ACHN (cell line): ENCODE measurements at places on chromosomes 7 and 10.

DNA sequence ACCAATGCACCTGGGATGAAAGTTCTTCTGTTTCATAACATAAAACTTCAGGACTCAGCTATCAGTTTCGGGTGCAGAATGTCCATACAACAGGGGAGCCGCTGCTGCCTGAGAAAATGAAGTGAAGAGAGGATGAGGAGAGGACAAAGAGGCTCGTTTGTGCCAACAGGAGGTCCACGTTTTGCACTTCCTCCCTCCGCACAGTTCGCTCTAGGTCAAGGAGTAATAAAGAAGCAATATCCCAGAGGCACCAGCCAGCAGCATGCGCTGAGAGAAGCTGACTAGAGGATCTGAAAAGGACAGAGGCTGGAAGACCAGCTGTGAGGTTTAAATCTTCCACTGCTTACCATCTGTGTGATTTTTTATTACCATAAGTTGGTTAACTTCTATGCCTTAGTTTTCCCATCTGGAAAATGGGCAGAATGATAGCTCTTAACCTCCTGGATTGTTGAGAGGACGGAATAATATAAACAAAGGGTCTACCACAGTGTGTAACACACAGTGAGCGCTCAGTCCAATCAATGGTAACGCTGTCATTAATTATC lies 709 bp downstream of the GPAM start:
- no peak for DNase-seq

DNA sequence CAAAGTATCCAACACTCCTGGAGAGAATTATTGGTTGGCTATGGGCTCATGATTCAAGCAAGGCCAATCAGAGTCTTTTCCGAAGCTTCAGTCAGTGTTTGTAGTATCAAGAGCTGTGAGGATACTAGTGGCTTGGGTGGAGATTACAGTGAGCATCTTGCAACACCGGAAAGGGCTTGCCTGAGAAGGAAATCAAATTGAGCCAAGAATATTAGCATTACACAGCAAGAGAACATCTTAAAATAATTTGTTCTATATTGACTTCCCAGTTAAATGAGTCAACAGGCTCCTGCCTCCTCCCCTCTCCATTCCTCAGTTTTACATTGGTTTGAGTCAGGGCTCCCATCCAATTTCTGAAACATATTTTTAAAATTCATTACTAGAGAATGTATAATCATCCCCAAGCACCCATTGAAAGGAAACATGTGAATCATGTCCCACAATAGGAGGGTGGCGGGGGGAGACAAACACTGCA lies 127.4 kb downstream of the ELAPOR2 start:
- no peak for DNase-seq

GRCh38 chr10:11317936-11318670 lies 293.3 kb downstream of the USP6NL start:
- no peak for DNase-seq

DNA sequence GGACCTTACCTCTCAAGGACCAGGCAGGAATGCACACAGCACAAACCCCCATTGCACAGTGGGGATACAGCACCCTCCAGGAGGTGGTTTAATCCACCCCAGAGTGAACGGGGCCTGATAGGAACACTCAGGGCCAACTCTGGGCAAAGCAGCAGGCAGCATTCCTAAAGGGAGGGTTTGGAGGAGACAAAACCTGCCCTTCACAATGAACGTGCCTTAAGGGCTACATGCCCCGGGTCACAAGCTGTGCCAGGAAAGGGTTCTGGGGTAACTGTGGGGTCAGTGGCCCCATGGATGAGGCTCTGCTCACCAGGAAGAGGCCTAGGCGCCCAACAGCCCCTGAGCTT lies 1.1 kb downstream of the GPRIN2 start:
- no peak for DNase-seq

DNA sequence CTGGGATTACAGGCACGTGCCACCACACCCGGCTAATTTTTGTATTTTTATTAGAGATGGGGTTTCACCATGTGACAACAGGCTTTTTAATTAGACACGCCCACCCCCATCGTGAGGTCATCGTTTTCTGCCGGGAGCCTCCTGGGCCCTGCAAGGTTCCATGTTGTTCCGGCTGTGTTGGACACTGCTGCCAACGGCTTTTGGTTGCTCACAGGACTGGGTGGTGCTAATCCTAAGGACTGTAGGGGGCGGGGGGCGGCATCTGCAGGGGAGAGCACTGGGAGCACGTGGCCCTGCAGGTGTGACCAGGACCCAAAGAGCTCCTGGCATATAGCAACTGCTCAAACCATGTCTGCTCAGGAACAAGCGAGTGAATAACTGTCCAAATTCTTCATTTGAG lies 29.5 kb upstream of the INSIG1 start:
- DNase-seq, result no peak

- no peak for DNase-seq
Measured at GRCh38 chr7:74584160-74584954, 73.2 kb upstream of the GTF2I start.

DNA sequence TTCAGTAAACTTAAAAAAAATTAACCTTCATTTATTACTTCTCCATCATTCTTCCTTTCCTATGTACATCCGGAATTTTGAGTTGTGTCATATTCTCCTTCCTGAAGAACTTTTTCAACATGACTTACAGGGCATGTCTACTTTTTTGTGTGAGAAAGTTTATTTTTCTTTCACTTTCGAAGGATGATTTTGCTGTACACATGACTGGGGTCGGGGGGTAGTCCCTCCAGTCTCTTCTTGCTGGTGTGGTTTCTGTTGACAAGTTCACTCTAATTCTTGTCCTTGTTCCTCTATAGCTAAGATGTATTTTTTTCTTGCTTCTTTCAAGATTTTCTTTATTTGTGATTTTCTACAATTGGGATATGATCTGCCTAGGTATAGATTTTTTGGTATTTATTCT lies 55.8 kb downstream of the INPP5A start:
- DNase-seq, result no peak

GRCh38 chr7:135801045-135801693 lies 52.6 kb upstream of the FAM180A start:
- peak; percentile 81 for DNase-seq

GRCh38 chr10:36771725-36772124 lies 353.7 kb upstream of the ANKRD30A start:
- DNase-seq, result no peak

GRCh38 chr7:1532456-1533254 lies 2.2 kb downstream of the MAFK start:
- DNase-seq, result peak; percentile 86

DNA sequence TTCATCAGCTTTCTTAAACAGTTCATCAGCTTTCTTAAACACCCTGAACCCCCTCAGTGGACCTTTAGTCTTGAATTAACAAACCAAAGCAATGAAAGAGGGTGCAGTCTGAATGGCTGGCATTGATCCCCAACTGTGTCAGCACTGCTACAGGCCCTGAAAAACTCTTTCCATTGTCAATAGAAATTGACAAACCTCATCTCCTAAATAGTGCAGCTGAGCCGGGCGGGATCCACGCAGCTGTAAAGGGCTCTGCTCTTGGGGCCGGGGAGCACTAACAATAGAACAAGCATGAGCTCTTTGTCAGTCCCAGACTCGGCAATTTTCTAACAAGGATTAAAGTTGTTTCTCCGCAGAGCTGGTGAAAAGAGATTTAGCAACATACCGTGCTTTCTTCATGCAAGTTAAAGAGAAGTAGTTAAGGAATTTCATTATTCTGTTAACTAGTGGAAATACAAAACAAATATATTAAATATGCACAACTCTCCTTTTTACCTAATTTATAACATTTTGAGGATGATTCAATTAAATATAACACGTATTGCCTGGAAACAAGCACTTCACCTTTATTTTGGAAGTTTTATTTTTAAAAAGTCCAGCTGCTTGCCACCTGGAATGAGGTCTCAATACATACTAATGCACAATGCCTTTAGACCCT lies 24.7 kb upstream of the FEZF1 start:
- no peak for DNase-seq

GRCh38 chr7:50531928-50532327 lies 33.3 kb downstream of the DDC start:
- DNase-seq, result no peak

DNA sequence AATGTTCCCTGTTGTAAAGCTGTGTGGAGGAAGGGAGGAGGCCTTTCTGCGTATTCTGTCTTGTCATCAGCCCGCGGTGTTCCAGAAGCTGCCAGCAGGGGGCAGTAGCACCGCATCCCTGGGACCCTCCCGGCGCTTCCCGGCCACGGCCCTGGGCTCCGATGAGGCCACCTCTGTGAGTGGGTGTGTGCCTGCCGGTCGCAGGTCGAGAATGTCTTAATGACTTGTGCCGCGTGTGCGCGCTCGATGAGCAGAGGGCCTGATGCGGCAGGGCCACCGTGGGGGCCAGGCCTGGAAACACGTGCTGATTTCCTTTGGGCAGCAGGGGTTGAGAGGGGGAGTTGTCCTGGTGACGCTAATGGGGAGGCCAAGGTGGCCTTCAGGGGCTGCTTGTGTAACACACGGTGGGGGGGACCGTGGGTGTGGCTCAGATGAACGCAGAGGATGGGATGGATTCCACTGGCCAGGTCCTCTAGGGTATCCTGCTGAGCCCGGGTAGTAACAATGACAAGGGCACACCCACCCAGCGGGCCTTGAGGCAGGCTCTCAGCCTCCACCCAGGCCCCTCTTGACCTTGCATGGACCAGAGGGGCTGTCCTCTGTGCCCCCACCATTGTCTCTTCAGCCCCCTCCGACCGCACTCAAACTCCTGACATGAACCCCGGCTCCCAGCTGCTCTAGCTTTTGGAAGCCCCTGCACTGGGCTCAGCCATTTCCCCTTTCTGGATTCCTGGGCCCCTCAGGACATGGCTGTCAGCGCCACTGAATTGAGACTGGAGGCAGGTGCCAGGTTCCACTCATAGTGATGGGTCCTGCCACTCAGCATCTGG lies 135.9 kb upstream of the PODXL start:
- DNase-seq, result peak; percentile 61

GRCh38 chr7:83426325-83426724 lies 222.6 kb downstream of the SEMA3E start:
- no peak for DNase-seq

GRCh38 chr7:156096771-156097538 lies 284.7 kb upstream of the SHH start:
- DNase-seq, result no peak

DNA sequence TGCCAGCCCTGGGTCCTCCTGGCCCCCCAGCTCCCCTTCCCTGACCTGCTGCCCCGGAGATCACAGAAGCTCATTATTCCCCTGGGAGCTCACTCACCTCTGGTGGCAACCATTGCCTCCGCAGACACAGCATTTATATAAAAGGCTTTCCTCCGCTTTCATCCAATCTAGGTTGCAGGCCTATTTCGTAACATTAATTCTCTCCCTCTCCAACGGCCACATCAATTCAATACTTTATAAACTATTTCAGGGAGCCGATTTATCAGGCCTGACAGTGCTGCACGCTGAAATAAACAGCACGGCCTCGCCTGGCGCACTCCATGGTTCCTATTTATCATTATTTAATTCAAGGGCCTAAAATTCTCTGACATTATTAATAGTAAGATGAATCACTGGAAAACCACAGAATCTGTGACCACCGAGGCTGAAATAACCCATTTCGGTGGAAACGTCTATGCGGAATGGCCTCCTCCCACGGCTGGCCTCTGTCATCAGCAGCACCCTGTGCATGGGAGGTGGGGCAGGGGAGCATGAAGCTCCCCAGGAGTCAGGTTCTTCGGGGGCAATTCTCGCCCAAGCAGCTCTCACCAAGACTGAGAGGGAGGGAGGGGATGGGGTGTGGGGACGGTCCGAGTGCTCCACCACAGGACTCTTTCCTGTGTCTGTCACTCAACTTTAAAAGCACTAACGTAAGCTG lies 249.3 kb upstream of the PFKP start:
- no peak for DNase-seq

GRCh38 chr7:1667566-1668395 lies 2.3 kb upstream of the ELFN1 start:
- no peak for DNase-seq

GRCh38 chr10:88159127-88159829 lies 295.9 kb downstream of the PTEN start:
- DNase-seq, result no peak

DNA sequence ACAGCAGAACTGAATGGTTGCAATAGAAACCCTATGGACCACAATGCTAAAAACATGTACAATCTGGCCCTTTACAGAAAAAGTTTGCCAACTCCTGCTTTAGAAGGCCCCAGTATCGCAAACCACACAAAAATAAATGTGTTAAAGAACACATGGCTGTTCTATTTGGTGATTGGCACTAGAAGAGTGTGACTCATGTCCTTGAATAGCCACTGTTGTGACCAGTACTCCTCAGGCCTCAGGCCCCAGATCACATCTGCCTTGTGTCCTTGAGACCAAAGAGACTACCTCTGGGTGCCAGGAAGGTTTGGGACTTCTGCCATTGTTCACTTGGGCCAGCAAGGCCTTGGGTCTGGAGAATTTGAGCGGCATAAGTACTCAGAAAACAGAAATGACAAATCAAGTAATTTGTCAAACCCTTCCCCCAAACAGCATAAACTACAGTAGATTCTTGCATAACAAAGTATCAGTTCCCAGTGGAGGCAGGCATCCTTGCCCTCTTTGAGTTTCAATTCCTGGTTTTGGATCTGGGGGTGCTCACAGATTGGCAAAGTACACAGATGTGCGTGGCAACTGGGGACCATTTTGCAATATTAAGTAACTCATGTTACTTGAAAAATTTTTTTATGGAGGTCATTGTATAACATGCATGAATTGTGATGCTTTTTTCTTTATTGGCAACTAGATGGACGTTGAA lies 50.2 kb downstream of the MTURN start:
- no peak for DNase-seq

GRCh38 chr10:21969326-21970287 lies 33.9 kb downstream of the DNAJC1 start:
- no peak for DNase-seq

DNA sequence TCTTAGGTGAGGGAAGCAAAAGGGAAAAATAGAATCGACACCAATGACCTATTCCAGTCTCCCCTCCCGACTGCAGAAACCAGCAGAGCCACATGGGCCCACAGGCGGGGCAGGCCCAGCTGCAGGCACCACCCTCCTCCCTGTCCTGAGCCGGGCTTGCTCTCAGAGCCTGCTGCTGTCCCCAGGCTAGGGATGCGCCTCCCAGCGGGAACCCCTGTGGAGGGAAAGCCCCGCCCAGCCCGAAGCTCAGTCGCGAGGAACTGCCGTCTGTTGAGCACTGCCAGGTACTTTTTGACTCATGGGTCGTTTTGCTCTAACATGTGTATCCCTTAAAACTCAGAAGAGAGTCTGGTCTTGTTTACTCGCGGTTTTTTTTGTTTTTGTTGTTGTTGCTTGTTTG lies 124.5 kb upstream of the RET start:
- DNase-seq, result peak; percentile 67

DNA sequence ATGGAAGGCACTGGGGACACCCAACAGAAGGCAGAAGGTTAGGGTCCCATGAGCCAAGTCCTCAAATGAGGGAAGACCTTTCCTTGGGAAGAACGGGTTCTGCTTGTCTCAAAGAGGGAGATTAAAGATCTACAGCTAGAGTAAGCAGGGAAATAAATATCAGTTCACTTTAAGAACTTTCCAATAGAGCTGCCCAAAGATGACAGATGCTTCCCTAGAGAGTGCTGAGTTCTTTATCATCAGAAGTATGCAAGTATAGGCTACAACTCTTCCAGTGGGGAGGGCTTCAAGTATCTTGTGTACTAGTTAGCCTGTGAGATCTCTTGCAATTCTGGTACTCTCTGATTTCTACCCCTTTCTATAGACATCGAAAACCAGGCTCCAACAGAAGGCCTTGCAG lies 39.4 kb downstream of the EMX2 start:
- DNase-seq, result no peak

- no peak for DNase-seq
Measured at GRCh38 chr10:70669732-70670317, 2.5 kb upstream of the ADAMTS14 start.

GRCh38 chr10:31694126-31694685 lies 234.4 kb downstream of the ARHGAP12 start:
- no peak for DNase-seq
